ENCODE measurements at places on chromosomes 11 and 22.

- DNase-seq = no peak
Observed at GRCh38 chr11:11965192-11965591, 43.2 kb downstream of the DKK3 start.

- DNase-seq = no peak
Observed at GRCh38 chr11:70506658-70506970, 108.3 kb downstream of the CTTN start.

GRCh38 chr11:21893565-21893867 is 299.4 kb upstream of the ANO5 start:
- DNase-seq = no peak

- peak; percentile 73 for DNase-seq
Observed at GRCh38 chr22:19431649-19432132, at the start of gene HIRA. Gene HIRA (minus strand): TSS chr22:19431733. CDS start chr22:19431476, 257 bp downstream.

DNA sequence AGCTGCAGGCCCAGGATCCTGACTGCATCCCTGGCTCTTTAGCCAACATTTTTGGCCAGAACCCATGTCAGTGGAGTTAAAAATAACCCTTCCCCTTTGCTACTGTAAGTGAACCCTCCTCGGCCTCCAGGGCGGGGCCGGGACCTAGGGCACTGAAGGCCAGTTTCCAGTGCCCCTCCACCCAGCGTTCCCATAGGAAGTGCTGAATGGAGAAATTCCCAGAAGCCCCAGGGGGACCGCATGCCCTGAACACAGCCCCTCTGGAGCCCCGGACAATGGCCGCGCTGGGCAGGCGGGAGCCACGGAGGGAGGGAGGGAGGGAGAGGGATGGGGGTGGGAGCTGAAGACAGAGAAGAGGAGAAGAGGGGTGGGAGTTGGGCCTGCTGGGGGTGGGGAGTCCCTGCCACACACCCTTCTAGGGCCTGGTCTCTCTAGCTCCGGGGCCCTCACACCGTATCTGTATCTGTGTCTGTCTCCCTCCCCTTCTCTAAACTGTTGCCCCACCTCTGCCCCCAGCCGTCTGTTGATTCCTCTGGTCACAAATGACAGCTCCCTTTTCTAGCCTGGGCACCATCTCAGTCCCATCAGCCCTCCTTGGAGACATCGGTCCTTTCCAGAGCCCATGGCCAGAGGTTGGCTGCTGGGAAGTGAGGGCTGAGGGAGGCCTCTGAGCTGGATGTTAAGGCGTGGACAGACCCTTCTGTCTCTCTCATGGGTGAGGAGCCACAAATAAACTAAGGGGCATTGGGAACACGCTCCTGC is 10.9 kb downstream of the PDGFB start:
- DNase-seq = no peak

- no peak for DNase-seq
Observed at GRCh38 chr11:6402061-6402470, 11.8 kb downstream of the SMPD1 start.

DNA sequence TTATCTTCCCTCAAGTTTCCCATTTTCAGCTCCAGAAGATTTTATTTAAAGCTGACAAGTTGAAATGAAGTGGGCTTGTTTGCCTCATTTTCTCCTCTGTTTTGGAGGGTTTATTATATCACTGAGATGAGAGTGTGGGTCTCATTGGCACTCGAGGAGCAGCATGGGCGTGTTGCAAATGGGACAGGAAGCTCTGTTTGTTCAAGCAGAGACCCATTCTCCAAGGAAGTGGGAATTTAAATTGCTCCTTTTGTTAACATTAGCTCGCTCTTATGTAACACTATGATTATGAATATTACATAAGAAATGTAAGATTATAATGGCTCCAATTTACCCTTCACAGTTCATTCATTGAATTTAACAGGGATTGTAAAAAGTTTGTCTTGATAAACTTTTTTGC is 317.7 kb upstream of the CTSC start:
- no peak for DNase-seq

- no peak for DNase-seq
Observed at GRCh38 chr11:44615041-44615755, 49.7 kb downstream of the CD82 start.

GRCh38 chr11:91194546-91194945 is 971.7 kb upstream of the CHORDC1 start:
- DNase-seq = no peak

DNA sequence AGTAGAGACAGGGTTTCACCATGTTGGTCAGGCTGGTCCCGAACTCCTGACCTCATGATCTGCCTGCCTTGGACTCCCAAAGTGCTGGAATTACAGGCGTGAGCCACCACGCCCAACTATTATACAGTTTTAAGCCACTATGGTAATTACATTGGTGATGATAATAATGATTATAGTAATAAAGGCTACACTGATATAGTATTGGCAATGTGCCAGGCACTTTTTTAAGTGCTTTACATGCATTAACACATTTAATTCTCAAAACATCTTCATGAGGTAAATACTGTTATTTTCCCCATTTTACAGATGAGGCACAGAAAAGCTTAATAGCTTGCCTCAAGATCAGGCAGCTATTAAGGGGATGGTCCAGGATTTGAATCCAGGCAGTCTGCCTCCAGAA is 222.5 kb downstream of the SOX6 start:
- no peak for DNase-seq

GRCh38 chr11:65014726-65015227 is 817 bp downstream of the ARL2 start:
- DNase-seq = no peak

GRCh38 chr11:32172041-32172847 is 81.4 kb downstream of the RCN1 start:
- no peak for DNase-seq
